ENCODE measurements at places on chromosomes 11 and 22. TPM values are rescaled to one million over a fixed set of nuclear protein-coding genes. Genes with fewer than 3 reads are reported as not detected.

DNA sequence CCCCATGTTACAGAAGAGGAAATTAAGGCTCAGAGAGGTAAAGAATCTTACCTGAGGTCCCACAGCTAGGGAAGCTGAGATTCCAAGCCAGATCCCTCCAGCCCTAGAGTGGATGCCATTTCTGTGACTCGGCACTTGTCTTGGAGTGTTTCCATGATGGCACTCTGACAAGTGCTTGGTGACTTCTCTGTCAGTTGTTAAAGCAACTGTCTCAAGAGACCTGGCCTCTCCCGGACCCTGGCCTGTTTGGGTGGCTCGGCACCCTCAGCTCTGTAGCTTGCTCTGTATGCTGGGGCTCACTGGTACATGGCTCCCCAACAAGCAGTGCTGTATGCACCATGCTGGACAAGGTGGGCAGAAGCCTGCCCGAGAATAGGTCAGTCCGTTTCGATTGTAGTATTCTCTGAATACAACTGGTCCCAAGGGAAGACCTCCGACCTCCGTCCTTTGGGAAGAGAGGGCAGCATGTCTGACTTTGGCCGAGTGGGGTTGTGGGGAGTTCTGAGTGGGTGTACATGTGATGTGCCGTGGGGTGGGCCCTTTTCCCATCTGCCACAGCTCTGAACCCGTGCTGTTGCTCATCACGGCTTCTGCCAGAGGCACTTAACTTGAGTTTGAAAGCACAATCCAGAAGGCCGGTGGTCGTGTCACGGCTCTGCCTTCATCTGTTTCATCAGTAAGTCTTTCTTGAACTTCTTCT, 12.4 kb downstream of the ACO2 start:
- DNase-seq = no peak
- H3K27me3 ChIP-seq = no peaks in the 10 kb centered on the region
- no peak overlapping the region for H3K4me3 ChIP-seq
- no peak overlapping the region for H3K27ac ChIP-seq
- H3K4me1 ChIP-seq = peaks cover 26% of the 10 kb centered on the region
- H3K36me3 ChIP-seq = no peaks in the 10 kb centered on the region

GRCh38 chr11:34964610-34965331, 48.4 kb downstream of the PDHX start:
- no peaks in the 10 kb centered on the region for H3K4me1 ChIP-seq
- H3K27ac ChIP-seq = no peak overlapping the region
- H3K36me3 ChIP-seq = peaks cover 16% of the 10 kb centered on the region
- DNase-seq = no peak
- H3K27me3 ChIP-seq = no peaks in the 10 kb centered on the region

- H3K36me3 ChIP-seq = peaks cover 33% of the 10 kb centered on the region
- no peak overlapping the region for H3K4me3 ChIP-seq
- H3K27me3 ChIP-seq = no peaks in the 10 kb centered on the region
- H3K27ac ChIP-seq = peak overlapping the region; percentile 41
- DNase-seq = no peak
These were observed 10.4 kb downstream of the SREBF2 start for GRCh38 chr22:41842996-41843970.

GRCh38 chr11:61111786-61112517, 9.7 kb downstream of the CD5 start:
- H3K27me3 ChIP-seq = no peaks in the 10 kb centered on the region
- peak overlapping the region; percentile 79 for H3K27ac ChIP-seq
- peaks cover 88% of the 10 kb centered on the region for H3K4me1 ChIP-seq

DNA sequence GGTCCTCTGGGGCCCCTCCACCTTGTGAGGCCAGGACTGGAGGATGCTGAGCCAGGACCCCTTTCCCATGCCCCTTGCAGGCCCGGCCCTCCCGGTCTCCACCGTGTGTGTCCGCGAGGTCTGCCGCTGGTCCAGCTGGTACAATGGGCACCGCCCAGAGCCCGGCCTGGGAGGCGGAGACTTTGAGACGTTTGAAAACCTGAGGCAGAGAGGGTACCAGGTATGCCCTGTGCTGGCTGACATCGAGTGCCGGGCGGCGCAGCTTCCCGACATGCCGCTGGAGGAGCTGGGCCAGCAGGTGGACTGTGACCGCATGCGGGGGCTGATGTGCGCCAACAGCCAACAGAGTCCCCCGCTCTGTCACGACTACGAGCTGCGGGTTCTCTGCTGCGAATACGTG, 17.9 kb downstream of the MUC5B start:
- no peaks in the 10 kb centered on the region for H3K36me3 ChIP-seq
- DNase-seq = no peak
- H3K27me3 ChIP-seq = no peaks in the 10 kb centered on the region
- no peak overlapping the region for H3K4me3 ChIP-seq
- H3K27ac ChIP-seq = no peak overlapping the region

DNA sequence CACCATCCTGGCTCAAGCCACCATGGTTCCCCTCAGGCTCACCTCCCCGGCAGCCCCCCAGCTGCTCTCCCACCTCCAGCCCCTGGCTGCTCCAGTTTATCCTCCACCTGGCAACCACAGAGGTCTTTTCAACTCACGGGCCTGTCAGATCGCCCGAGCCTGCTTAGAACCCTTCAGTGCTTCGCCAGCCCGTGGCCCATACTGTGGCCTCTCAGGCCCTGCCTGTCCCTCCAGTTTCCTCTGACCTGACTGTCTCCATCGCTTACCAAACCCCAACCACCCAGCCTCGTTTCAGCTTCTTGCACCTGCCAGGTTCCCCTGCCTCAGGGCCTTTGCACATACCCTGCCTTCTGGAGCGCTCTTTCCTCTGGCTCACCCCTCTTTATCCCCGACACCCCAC, 6.9 kb downstream of the KCNC1 start:
- no peaks in the 10 kb centered on the region for H3K36me3 ChIP-seq
- H3K27me3 ChIP-seq = peaks cover 12% of the 10 kb centered on the region
- H3K4me1 ChIP-seq = no peaks in the 10 kb centered on the region
- no peak overlapping the region for H3K4me3 ChIP-seq

DNA sequence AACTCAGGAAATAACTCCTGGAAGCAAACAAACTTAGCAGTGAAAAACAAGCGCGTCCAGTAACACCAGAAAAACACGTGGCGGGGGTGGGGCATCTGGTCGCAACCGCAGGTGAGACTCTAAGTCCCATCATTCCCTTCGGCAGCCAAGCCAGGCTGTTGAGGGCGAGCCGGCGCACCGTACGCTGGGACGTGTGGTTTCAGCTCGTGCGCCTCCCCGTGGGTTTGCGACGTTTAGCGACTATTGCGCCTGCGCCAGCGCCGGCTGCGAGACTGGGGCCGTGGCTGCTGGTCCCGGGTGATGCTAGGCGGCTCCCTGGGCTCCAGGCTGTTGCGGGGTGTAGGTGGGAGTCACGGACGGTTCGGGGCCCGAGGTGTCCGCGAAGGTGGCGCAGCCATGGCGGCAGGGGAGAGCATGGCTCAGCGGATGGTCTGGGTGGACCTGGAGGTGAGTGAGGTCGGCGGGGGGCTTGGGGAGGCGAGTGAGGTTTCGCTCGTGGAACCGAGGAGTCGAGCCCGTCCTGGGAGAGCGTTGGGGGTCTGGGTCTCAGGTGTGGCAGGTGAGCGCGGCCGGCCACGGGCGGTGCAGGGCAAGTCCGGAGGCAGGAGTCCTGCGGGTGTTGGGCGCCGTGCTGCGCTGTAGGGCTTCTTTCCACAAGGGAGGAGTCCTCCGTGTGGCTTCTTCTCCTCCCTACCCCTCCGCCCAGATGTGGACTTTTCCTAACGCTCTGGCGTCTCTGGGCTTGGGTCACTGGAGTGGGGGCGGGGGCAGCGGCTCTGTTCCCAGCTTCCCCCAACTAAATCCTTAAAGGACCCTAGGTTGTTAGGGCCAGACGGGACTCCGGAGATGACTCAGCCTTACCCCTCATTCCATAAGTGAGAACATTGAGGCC, at the start of gene REXO2:
Gene REXO2, plus strand, starts transcription at position 239 of the 892 bp plus-strand sequence. Its CDS starts 62 bp downstream, at position 301.
- no peaks in the 10 kb centered on the region for H3K27me3 ChIP-seq
- H3K4me3 ChIP-seq = peak within 1 kb of the TSS; percentile 97
- H3K27ac ChIP-seq = peak within 1 kb of the TSS; percentile 90
- peaks cover 11% of the 10 kb centered on the region for H3K36me3 ChIP-seq

- DNase-seq = peak; percentile 42
- no peaks in the 10 kb centered on the region for H3K36me3 ChIP-seq
- H3K4me1 ChIP-seq = peaks cover 4% of the 10 kb centered on the region
- no peak overlapping the region for H3K4me3 ChIP-seq
These were observed 11.5 kb upstream of the RAB39A start for GRCh38 chr11:107916671-107917241.

Gene FADS1
- 35.4 TPM for total RNA-seq

DNA sequence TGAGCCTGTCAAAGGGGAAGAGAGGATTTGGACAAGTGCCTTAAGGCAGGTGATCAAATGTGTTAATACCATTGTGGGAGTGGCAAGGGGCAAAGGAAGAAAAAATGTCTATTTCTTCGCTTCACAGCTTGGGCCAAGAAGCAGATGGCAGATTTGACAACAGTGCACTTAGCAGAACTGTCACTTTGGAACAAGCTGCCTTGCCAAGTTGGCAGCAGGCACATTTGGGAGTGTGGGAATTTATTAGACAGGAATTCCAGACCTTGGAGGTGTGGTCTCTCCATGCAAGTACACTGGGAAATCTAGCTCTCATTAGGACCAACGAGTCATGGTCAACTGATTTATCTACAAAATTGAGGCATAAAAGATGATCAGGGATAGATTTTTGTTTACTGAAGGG, 265.1 kb downstream of the NELL1 start:
- H3K4me1 ChIP-seq = no peaks in the 10 kb centered on the region
- H3K36me3 ChIP-seq = no peaks in the 10 kb centered on the region
- no peak overlapping the region for H3K4me3 ChIP-seq
- H3K27ac ChIP-seq = no peak overlapping the region
- no peaks in the 10 kb centered on the region for H3K27me3 ChIP-seq

DNA sequence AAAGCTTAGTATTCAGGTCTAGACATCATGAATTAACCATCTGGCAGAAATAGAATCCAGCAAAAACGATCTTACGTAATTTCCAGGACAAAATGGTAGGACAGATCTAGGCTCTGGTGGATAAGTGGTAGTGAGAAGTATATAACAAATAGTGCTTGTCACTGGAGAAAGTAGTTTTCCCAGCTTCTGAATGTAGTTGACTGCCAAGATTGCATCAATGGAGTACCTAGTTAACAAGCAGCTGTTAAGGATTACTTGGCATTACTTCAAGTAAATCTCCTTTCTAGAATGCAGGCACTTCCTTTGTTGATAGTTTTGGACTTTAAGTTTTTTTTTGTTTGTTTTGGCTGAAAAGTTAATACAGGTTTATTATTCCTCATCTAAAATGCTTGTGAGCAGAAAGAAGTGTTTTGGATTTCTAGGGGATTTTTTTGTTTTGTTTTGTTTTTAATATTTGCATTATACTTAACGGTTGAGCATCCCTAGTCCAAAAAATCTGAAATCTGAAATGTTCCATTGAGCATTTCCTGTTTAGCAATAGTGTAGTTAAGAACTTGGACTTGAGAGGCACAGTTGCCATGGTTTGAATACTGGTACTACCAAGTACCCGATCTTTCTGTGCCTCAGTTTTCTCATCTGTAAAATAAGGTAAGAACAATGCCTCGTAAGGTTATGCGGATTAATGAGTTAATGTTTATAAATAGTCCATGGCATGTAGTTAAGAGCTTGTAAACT, 20.3 kb downstream of the FAM118B start:
- no peaks in the 10 kb centered on the region for H3K27me3 ChIP-seq
- no peaks in the 10 kb centered on the region for H3K4me1 ChIP-seq
- no peak overlapping the region for H3K4me3 ChIP-seq
- no peak overlapping the region for H3K27ac ChIP-seq
- no peak for DNase-seq
- peaks cover 5% of the 10 kb centered on the region for H3K36me3 ChIP-seq

GRCh38 chr11:27217948-27218420, 145.0 kb downstream of the CCDC34 start:
- no peak overlapping the region for H3K4me3 ChIP-seq
- no peak for DNase-seq
- H3K4me1 ChIP-seq = no peaks in the 10 kb centered on the region
- H3K27ac ChIP-seq = no peak overlapping the region

GRCh38 chr11:64778223-64778472, 194 bp downstream of the SF1 start:
- peak overlapping the region; percentile 87 for H3K4me3 ChIP-seq
- peaks cover 61% of the 10 kb centered on the region for H3K4me1 ChIP-seq
- H3K36me3 ChIP-seq = peaks cover 46% of the 10 kb centered on the region

Gene TNNI2
- total RNA-seq = not detected

DNA sequence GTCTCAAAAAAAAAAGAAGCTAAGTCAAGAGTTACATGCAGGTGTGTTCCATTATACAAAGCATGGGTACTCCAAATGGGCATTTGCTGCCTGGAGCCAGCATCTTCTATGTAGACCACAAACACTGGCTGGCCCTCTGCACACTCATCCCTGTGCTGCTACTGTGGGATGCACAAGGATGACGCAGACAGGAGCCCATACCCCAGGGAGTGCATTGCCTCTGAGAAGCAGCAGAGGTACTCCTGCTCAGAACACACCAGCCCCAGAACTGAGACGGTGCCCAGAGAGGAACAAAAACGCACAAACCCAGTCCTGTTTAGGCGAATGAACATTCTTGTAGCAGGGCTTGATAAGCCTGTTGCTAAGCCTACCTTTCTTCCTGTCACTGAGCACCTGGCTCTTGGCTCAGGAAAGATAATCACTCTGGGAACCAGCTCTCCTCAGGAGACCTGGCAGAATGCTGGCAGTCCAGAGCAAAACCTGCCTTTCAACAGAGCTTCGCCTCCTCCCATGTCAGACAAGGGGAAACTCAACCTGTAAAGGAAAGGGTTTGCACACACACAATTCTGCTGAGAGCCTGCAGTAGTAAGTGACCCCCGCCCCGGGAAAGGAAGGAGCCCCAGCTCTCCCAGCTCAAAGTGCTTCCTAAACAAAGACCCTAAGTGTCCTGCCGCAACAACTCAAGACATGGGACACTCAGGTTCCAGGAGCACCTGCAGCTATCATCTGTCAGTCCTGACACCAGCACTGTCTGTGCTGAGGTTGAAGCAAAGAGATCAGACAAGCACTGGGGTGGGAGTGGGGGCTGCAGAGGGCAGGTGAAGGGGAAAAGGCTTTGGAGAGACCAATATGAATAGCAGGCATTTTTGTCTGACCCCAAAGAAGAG, 145.7 kb downstream of the TENM4 start:
- no peak for DNase-seq
- no peaks in the 10 kb centered on the region for H3K36me3 ChIP-seq
- H3K4me1 ChIP-seq = no peaks in the 10 kb centered on the region
- H3K27me3 ChIP-seq = no peaks in the 10 kb centered on the region
- H3K4me3 ChIP-seq = no peak overlapping the region

Gene MTNR1B
- total RNA-seq = not detected

Gene BMAL1
- total RNA-seq = 56.8 TPM

- H3K27me3 ChIP-seq = peaks cover 23% of the 10 kb centered on the region
- H3K4me3 ChIP-seq = no peak overlapping the region
- H3K4me1 ChIP-seq = no peaks in the 10 kb centered on the region
- DNase-seq = peak; percentile 44
- no peak overlapping the region for H3K27ac ChIP-seq
- H3K36me3 ChIP-seq = no peaks in the 10 kb centered on the region
These were observed 150.5 kb downstream of the FEZ1 start for GRCh38 chr11:125345421-125346178.

- no peaks in the 10 kb centered on the region for H3K27me3 ChIP-seq
- H3K27ac ChIP-seq = no peak overlapping the region
- H3K4me3 ChIP-seq = no peak overlapping the region
- H3K4me1 ChIP-seq = no peaks in the 10 kb centered on the region
These were observed 145.5 kb upstream of the ANO3 start for GRCh38 chr11:26186389-26186788.
